ENCODE measurements at places on chromosomes 1 and 21.

DNA sequence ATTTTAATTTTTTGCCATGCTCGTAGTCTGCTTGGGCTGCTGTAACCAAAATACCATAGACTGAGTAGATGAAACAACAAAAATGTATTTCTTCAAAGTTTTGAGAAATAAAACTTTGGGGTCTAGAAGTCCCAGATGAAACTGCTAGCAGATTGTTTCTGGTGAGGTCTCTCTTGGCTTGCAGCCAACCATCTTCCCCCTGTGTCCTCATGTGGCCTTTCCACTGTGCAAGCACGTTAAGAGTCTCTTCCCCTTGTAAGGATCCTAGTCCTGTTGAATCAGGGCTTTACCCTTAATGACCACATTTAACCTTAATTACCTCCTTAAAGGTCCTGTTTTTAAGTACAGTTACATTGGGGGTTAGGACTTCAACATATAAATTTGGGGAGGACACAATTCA, 86.6 kb downstream of the PTBP2 start:
- no peak for DNase-seq

- DNase-seq: no peak
These were observed 101.4 kb downstream of the TSEN15 start for GRCh38 chr1:184152974-184153373.

- DNase-seq: no peak
These were observed 179.2 kb upstream of the LMO4 start for GRCh38 chr1:87149241-87150041.

DNA sequence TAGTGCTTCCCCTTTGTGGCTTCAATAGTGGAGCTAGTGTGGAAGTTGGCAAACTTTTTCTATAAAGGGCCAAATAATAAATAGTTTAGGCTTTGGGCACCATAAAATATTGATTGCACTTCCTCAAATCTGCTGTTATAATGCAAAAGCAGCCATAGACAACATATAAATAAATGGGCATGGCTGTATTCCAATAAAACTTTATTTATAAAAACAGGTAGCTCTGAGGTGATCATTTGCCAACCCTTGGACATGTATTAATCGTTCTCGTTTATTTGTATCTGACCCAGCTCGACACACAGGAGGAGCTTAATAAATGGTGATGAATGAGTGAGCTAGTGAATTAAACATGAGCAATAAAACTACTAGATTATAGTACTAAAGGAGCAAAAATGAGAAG, 13.3 kb downstream of the KAZN start:
- no peak for DNase-seq

DNA sequence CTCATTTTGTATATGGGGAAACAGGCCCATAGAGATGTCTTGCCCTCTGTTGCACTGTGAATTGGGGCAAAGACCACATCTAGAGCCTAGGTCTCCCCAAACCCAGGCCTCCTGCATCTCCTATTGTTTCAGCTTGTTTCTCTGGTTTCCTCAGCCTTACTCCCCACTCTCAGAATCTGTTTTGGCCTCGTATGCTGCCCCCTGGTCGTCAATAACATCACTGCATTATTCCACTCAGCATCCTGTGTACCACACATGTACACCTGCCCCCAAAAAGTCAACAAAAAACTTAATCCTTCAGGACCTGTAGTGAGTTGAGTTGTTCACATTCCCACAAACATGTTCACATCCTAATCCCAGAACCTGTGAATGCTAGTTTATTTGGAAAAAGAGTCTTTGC, 184.8 kb downstream of the BRINP2 start:
- DNase-seq: no peak

- no peak for DNase-seq
These were observed 114.1 kb downstream of the LHX4 start for GRCh38 chr1:180343921-180344769.

- DNase-seq: no peak
These were observed 86.1 kb downstream of the CLSTN1 start for GRCh38 chr1:9737671-9738070.

DNA sequence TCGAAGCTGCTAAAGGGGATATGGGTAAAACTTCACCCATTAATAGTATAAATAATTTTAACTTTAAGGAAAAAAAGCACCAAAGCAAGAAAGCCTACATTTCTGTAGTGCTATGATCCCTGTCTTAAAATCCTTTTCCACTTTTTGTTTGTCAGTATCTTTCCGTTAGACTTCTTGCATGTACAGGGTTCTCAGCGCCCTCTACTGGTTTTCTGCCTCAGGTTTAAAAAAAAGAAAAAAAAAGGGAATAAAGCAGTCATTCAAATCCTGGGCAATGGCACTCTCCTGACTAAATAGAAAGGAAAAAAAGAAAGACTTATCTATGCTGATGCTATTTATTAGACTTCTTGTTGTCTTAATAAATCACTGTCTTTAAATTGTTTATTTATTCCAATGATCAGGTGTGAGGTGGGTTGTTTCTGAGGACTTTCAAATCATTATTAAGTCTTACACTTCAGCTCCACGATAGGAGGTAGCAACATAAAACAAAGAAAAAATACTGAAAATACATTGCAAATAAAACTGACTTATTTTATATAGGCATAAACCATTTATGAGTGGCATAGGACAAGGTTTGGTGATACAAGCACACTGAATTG, 475.4 kb upstream of the NR5A2 start:
- peak; percentile 48 for DNase-seq

DNA sequence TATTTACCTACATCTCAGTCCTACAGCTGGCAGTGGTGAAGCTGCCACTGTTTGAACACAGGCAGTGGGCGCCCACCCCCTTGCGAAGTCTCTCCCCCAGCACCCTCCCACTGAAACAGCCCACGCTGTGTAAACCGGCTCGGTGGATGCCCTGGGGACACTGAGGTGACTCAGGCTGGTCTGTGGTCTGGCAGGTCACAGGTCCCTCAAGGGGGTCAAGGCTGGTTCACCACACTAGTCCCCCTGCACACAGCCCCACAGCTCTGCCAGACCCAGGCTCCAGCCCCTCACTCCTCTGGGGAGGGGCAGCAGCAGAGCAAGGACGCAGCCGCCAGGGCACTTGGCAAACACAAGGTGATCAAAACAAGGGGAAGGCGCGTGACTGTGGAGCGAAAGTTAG, 7.6 kb downstream of the CHD5 start:
- no peak for DNase-seq

DNA sequence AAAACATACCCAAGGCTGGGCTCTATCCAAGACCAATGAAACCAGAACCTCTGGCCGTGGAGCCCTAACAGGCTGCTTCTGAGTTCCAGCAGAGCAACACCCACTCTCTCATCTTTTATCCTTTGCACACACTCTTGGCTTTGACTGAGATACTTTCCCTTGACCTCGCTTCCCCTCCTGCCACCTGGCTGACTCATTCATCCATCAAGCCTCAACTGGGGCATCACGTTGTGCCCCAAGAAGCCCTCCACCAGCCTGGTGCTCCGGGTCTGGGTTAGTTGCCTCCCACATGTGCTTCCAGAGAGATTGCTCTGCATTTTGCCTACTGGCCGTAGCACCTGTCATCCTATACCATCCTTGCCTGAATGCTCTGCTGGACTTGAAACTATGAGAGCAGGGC, 34.5 kb upstream of the SERBP1 start:
- no peak for DNase-seq

GRCh38 chr1:84013708-84014107, 14.8 kb upstream of the TTLL7 start:
- no peak for DNase-seq

DNA sequence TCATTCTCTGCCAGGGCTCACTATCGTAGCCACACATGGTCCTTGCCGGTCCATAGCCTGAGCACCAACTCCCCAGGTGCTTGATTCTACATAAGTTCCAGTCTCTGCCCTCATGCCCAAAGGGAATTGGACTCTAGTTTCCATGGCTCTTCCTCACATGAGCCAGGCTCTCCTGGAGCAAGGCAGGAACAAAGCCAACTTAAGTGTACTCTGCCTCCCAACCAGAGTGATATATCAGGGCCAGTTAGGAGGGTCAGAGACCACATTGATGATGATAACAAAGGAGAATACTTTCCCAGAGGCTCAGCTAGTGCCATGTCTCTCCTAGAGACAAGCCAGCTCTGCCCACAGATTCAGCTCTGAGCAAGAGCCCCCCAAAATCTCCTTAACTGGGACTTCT, 70.9 kb downstream of the ERI3 start:
- DNase-seq: no peak

DNA sequence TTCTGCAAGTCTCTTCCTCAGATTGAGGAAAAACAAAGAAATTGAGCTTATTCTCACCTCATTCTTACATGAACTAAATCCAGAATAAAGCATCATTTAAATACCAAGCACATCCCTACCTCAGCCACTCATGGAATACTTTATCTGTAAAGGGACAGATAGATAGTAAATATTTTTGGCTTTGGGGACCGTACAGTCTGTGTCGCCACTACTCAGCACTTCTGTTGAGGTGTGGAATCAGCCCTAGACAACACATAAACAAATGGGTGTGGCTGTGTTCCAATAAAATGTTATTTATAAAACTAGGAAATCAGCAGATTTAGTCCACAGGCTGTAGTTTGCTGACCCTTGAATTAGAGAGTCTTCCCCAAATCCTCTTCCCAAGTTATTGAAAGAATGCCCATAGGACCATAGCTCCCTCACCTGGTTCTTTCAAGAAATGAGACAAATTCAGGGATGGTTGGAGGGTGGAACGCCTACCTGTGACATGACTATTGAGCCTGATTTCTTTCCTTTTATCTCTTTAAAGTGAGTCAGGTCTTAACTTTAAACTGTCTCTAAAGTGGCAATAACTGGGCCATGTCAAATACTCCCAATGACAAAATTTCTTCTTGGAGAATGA, 878.5 kb downstream of the USP25 start:
- no peak for DNase-seq

DNA sequence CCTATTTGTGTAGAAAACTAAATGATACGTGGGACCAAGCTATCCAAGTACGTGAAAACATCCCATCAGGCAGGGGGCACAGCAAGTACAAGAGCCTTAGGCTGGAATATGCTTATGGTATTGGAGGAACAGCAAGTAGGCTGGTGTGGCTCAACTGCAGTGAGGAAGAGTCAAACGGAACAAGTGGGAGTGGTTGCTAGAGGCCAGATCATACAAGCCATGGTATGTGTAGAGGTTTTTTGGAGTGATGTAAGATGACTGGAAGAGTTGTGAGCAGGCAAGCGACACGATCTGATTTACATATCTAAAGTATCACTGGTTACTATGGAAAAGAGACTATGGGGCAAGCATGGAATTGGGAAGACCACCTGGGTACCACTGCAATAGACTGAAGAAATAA, 27.8 kb downstream of the ELK4 start:
- DNase-seq: no peak

DNA sequence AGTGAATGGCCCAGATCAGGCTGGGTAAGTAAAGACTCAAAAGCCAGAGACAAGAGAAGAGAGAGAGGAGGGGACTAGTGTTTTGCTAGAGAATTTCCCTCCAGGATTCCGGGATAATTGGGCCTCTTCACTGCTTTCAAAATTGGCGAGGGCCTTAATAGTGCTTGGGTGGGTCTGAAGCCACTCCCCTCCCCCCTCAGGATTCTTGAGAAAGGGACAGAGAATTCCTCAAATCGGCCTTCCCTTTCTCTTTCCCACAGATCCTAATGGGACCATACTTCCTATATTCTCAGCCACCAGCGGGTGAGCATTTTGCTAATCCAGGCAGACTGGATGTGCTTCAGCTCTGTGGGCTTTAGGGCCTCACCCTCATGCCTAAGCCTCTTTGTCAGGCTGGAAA, 11.9 kb downstream of the SFN start:
- DNase-seq: no peak

GRCh38 chr1:109204484-109204883, 9.2 kb upstream of the SARS1 start:
- no peak for DNase-seq

GRCh38 chr1:92989253-92989652, 28.0 kb upstream of the DIPK1A start:
- DNase-seq: no peak

DNA sequence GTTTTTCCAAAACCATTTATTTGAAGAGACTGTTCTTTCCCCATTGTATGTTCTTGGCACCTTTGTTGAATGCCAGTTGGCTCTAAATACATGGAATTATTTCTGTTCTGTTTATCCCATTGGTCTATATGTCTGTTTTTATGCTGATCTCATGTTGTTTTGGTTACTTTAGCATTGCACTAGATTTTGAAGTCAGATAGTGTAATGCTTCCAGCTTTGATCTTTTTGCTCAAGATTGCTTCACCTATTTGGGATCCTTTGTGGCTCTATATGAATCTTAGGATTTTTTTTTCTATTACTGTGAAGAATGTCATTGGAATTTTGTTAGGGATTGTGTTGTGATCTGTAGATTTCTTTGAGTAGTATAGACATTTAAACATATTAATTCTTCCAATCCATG, 139.2 kb upstream of the GPR52 start:
- DNase-seq: no peak

DNA sequence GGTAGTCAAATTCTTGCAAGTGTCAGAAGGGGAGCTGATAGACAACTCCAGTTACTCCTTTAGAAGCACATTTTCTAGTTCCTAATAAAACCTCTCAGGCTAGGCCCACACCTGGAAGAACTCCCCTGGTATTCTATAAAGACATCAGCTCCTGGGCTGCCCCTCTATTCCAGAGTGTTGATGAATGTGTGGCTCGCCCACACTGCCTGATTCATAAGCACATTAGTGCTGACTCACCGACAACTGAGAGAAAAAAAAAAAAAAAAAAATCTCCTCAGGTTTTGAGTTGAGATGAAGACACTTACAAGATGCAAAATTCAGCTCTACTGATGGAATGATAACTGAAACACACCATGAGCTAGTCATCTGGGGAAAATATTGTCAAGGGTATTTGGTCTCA, 188.1 kb downstream of the TNR start:
- peak; percentile 17 for DNase-seq

- DNase-seq: no peak
These were observed 31.4 kb downstream of the NAV1 start for GRCh38 chr1:201570181-201570885.

GRCh38 chr1:82121421-82121820, 320.7 kb downstream of the ADGRL2 start:
- DNase-seq: no peak

- no peak for DNase-seq
These were observed 579 bp downstream of the SH3BP5L start for GRCh38 chr1:248825136-248825535.

DNA sequence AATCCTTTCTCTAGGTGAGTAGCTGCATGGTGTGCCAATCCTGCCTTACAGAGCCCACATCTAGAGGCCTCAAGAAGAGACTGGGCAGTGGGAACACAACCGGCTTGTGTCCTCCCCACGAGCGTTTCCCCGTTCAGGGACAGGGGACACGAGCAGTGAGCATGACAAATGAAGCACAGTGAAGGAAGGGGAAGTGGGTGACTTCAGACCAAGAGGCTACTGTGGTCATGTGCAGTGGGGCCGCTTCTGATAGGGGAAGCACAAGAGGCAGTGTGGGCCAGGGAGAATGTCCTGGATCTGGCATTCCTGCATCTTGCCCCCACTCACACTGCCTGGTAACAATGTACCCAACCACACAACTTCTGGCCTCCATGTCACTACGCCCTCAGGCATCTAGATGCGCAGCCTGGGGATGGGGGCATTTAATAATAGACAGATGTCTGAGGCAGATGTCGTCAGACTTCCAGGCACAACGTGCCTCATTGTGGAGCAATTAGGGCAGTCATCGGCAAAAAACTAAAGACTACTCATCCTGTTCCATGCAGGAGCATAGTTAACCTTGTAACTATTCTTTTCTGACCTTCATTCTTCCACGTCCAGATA, 155.6 kb upstream of the NBPF11 start:
- DNase-seq: no peak

Measured in activated CD4-positive, alpha-beta T cell treated with anti-CD3 and anti-CD28 coated beads for 48 hours (primary cell).